ENCODE measurements at places on chromosomes 6 and 20. TPM values are rescaled to one million over a fixed set of nuclear protein-coding genes. Genes with fewer than 3 reads are reported as not detected.

The TCF15 gene
- not detected for total RNA-seq

The COL19A1 gene
- total RNA-seq, result not detected

The ZNF391 gene
- 1.7 TPM for total RNA-seq

The ARG1 gene
- 3.5 TPM for total RNA-seq

The GSTA1 gene
- 282 TPM for total RNA-seq

- DNase-seq, result no peak
These were observed 42.1 kb upstream of the ARMC2 start for GRCh38 chr6:108806171-108806570.

- no peak for DNase-seq
These were observed 99.7 kb upstream of the ZNF217 start for GRCh38 chr20:53693262-53693871.

DNA sequence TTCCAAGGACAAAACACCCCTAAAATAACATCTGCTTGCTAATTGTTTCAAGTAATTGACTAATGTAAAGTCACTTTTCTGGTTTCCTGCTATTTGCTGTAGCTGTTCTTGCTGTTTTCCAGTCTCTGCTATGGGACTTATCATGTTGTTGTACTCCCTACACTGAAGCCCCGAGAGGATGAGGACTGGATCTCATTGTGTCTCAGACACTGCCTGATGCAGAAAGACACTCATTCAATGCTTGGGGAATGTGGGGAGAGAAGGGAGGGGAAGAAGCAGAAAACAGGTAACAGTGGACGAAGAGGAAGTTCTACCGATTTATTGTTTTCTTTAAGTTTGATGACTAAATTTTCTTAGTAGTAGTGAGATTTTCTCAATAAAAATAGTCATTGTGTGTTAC lies 79.8 kb downstream of the DOK5 start:
- DNase-seq, result no peak

DNA sequence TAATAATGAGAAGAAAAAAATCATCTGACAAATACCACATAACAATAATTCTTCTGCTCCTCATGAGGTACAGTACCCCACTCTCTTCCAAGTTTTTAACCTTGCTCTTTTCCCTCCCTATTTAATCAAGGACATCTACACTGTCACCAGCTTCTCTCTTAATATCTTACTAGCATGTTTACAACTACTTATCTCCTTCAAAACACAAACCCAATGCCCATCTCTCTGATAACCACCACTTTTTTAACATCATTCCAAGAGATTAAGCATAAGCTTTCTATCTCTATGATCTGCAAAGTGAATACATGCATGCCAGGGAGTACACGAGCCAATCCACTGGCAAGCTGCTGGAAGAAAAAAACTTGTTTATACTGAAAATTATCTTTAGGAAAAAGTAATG lies 10.3 kb downstream of the CEP85L start:
- no peak for DNase-seq

DNA sequence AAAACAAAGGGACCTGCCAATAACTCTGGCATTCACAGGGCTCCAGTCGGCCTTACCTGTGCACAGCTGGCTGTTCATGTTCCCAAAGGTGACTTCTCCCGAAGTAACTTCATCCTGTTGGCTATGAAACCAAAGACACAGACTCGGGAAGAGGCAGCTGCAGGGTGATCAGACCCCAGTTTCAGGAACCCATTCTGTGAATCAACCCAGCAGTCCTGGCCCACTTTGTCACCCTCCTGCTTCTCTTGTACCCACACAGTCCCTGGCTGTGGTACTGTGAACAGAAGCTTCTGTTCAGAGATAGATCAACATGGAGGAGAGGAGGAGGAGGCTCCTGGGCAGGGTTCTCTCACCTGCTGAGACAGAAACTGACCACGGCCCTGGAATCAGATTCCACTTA lies 8.7 kb upstream of the PGC start:
- no peak for DNase-seq

- DNase-seq, result no peak
These were observed 593.7 kb downstream of the EPM2A start for GRCh38 chr6:145141572-145141971.

- DNase-seq, result no peak
These were observed 7.2 kb downstream of the NCOA7 start for GRCh38 chr6:125797886-125798444.

GRCh38 chr6:67292169-67292568 lies 1342.9 kb upstream of the ADGRB3 start:
- DNase-seq, result no peak

- no peak for DNase-seq
These were observed 19.4 kb downstream of the SAMD3 start for GRCh38 chr6:130203370-130203769.
